ENCODE measurements at places on chromosomes 6 and 20.

GRCh38 chr6:117359581-117359980, 66.2 kb downstream of the ROS1 start:
- DNase-seq: no peak

DNA sequence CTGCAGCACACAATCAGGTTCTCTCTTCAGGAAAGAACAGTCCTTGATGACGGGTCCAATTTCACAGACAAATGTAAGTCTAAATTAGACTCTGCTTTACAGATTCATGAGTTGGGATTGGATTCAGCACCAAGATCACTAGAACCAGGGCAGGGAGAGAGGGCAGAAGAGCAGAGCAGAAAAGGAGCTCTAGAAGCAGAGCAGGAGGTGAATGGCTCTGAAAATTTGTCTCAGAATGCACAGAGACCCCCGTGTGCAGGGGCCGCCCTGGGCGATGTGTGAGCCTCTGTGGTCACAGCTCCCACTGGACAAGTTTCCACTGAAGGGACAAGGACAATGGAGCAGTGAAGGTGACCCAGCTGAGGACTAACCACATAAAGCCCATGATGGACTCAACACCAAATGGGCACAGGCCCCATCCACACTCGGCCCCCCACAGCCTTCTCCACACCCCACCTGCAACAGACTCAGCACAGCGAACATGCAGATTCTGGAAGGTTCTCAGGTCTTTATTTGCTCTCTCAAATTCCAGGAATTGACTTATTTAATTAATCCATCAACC, 3.5 kb downstream of the HLA-B start:
- DNase-seq: no peak

DNA sequence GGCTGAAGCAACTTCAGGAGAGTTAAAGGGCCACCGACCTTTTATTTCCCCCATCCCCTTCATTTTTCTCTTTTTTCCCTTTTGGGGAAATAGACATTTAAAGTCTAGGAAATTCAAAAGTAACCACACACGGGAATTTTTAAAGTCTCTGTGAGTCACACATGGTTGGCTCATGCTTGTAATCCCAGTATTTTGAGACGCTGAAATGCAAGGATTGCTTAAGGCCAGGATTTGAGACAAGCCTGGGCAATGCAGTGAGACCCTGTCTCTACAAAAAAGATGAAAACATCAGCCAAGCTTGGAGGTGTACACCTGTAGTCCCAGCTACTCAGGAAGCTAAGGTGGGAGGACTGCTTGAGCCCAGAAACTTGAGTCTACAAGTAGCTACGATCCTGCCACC, 34.2 kb downstream of the KATNA1 start:
- no peak for DNase-seq

GRCh38 chr6:166465003-166465399, 82.3 kb upstream of the MPC1 start:
- DNase-seq: no peak

DNA sequence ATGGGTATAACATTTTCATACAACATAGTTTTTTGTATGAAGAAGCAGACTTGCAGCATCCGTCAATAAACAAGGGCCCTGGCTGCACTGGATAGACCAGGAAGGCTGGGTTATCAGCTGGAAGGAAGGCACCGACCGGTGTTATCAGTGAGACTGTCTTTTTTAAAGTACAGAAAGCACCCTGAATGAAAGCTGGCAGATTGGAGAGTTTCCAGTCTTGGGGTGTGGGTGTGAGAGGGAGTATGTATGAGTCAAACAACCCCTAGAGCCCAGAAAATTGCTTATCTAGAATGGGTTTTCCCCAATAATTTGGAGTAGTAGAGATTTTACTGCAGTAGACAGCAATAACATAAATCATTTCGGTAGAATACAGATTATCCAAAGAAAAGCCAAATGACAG, 42.4 kb downstream of the TXLNB start:
- DNase-seq: no peak

DNA sequence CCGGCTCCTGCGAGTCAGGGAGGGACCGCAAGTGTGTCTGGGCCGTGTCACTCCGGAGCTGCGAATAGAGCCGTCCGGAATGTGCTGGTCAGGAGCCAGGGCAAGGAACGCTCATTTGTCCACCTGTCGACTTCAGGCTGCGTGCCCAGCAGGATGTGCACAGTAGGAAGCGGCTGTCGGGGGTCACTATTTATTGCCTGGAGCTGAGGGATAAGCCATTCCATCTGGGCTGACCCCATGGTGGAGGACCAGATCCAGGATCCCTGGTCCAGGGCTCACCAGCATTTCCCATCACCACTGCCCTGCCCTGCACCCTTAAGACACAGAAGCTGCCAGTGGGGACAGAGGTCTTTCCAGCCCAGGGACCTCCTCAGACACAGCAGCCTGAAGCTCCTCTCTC, 14.7 kb downstream of the NTSR1 start:
- no peak for DNase-seq

DNA sequence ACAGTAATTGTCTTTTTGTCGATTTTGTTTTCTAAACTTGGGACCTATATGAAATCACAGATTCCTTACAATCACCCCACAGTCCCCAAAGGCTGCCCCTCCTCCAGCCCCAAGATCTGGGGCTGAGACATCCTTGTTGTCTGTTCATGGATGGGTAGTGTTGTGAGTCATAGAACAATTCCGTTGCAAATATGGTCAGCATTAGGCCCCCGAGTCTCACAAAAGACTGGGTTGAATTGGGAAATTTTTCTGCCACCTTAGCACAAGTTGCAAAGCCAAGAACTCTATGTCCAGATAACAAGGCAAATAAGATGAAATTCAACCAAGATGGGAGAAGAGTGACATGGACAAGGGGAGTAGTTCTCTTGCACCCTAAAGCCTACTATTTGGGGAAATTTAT, 10.5 kb upstream of the TAB2 start:
- DNase-seq: no peak

GRCh38 chr6:65123521-65123920, 583.5 kb downstream of the EYS start:
- no peak for DNase-seq

DNA sequence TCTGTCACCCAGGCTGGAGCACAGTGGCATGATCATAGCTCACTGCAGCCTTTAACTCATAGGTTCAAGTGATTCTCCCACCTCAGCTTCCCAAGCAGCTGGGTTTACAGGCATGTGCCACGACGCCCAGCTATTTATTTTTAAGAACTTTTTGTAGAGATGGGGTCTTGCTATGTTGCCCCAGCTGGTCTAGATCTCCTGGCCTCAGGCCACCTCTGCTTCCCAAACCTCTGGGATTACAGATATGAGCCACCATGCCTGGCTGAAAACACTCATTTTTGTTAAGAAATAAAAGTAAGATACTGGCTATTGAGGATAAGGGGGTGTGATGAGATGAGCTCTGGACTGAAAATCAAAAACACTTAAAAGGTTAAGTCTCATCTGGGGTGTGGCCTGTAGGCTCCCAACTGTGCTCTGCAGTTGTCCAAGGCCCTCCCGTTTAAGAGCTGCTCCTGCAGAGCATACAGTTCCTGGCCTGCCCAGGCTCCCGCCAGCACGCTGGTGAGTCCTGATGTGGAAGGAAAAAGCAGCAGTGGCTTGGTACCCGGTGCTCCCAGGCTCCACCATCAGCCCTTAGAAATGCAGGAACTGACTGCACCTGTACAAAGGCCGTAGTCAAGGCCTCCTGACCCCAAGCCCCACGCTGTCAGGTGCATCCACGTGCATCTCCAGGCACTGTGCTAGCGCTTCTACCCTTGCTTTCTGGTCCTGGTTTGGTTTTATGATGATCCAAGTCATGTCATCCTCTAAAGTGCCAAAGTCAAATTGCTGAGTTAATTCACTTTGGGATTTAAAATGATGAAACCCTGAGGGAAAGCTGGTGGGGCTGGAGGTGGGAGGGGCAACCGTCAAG, 111.5 kb downstream of the TMEM242 start:
- DNase-seq: no peak

DNA sequence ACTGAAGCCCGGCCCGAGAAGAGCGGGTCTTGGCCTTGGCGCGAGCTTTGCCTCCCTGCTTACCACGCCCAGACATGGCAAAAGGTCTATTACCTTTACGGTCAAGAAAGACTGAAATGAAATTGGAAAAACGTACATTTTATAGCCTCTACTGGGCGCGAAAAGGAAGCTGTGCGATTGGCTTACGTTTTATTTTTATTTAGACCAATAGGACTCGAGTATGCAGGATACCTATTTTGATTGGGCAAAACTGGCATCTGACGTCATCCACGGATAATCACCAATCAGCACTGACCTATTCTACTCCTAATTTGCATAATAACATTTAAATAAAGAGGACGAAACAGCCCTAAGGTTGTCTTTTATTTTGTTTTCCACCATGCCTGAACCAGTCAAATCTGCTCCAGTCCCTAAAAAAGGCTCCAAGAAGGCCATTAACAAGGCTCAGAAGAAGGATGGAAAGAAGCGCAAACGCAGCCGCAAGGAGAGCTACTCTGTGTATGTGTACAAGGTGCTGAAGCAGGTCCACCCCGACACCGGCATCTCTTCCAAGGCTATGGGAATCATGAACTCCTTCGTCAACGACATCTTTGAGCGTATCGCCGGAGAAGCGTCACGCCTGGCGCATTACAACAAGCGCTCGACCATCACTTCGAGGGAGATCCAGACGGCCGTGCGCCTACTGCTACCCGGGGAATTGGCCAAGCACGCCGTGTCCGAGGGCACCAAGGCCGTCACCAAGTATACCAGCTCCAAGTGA, 97.4 kb downstream of the OR2B2 start:
- peak; percentile 84 for DNase-seq

DNA sequence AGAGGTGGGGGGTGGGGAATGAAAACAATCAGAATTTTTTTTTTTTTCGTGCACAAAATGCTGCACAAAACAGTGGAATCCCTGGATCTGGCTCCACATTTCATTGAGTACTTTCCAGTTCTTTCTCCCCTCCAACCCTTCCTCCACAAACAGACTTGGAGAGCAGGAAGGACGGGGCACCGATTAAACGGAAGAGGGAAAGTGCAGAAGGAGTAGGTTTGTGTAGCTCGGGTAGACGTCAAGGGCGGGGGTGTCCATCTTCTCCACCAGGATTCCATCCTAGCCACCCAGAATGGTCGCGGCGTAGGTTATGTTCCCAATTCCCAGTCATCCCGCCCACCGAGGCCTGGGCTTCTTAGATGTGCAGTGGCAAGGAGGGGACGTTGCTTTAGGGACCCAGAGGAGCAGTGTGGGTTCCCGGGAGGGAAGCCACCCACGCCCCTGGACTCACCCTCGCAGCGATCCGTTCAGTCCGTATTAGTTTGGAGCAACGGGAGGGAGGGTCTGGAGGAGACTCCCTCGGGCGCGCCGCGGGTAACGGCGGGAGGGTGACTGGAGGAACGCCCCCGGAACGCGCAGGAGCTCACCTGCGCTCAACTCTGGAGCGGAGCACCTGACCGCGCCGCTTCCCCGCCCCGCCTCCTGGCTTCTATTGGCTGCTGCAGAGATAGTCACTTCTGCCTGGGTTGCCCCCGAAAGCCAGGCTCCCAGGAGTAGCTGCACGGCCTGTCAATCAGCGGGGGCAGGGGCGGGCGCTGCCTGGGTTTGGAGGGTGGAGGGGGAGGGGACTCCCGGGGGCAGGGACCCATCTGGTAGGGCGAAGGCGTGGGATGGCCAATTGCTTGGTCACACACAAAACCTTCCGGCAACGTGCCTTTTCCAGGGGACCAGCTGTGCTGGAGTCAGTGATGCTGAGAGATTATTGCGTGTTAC, at the start of gene ENPP5:
Gene ENPP5 (minus strand): TSS at position 624 of the 933 bp plus-strand sequence. CDS start 2,718 bp downstream, outside the sequence.
- DNase-seq: peak; percentile 77

GRCh38 chr20:41664584-41664983, 46.4 kb upstream of the CHD6 start:
- no peak for DNase-seq

GRCh38 chr20:17852323-17852722, 116.3 kb downstream of the SNX5 start:
- DNase-seq: no peak

GRCh38 chr20:62238569-62239277, 402 bp downstream of the OSBPL2 start:
- no peak for DNase-seq

GRCh38 chr6:85453490-85453889, 3.6 kb downstream of the NT5E start:
- DNase-seq: no peak

DNA sequence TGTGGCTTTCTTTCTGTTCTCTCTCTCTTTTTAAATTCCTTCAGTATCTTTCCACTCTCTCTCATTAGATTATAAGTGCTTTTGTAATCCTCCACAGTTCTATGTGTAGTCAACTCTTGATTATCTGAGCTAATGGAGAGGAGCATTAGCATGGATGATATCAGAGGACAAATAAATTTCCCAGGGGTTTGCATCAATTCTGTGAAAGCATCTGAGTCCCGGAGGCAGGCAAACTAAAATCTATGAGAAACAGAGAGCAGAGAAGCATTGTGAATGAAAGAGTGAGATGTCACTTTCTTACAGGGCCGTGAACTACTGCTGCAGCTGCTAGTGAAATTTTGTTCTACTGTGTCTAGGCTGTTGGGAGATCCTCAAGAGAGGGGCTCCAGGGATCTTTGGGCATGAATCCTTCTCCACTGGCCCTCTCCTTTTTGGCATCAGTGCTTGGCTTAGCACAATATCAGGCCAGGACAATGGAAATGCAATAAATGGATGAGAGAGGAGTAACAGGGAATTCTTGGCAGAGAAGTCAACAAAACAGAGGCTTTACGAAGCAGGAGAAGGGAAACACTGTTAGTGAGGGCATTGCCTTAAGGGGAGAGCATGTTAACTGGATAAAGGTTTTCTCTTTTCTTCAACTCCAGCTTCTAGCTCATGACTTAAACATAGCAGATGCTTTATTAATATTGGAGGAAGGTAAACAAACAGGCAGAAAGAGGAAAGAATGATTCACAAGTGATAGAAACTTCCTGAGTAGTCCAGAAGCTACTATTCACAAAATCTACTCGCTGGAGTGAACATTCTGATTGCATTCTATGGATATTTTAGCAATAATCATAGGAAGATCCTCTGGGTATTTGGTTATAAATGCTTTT, 847.0 kb upstream of the MAP3K7 start:
- no peak for DNase-seq

- DNase-seq: no peak
Measured at GRCh38 chr6:76072562-76072961, at the start of gene IMPG1. Gene IMPG1 (minus strand): TSS chr6:76072662. CDS start chr6:76072488, 174 bp downstream.

GRCh38 chr6:74415056-74415455, 719.1 kb downstream of the CD109 start:
- DNase-seq: no peak

- DNase-seq: no peak
Measured at GRCh38 chr6:108921547-108922361, 73.5 kb downstream of the ARMC2 start.

GRCh38 chr6:168517742-168518347, 76.9 kb downstream of the SMOC2 start:
- no peak for DNase-seq

DNA sequence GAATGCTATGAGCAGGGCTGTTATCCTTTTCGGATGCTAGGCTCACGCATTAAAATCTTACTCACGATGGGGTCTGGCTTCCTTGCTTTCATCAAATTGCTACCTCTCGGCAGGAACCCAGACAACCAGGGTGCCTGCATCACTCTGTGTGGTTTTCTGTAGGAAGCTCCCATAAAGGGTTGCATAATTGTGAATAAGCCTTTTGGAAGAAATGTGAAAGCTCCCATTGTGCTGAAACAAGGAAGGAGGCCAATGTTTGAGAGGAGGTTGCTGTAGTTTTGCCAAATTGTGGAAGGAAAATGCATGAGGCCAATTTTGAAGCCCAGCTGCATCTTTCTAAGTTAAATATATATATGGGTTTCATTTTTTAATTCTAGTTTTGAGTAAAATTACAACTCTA, 615.5 kb downstream of the C6orf118 start:
- DNase-seq: no peak

- no peak for DNase-seq
Measured at GRCh38 chr20:1804554-1804956, 90.7 kb upstream of the SIRPA start.
